Retina (tissue), 1 donor: ENCODE measurements at places on chromosomes 5 and 9.

DNA sequence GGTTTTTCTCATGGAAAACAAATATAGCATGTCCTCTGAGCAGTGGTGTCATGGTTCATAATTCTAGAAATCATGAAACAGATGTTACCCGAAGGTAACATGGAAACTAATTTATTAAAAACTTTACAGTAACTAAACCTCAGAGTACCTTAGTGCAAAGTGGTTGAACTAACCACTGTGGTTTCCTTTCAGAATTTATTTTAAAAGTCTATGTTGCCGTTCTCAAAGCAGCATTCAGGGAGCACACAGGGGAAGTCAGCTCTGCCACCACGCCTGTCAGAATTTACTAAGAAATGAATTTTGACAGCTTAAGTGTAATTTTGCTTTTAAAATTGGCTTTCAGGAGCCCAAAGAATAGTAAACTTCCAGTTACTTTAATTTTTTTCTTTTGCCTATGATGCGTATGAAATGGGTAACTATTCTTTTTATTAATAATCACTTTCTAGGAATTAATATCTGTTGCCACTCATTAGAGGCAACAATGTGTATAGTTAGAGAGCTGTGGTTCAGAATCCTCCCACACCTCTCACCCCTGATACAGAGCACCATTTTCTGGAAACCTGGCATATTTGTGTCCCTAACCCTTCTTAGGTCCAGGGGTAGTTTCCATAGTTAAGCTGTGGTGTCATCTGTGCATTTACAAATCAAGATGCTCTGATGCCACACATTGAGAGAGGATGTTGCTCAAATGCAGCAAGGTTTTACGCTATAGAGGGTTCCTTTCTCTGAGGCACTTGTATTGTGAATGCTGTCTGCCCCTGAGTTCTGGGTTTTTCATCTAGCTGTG lies 202.6 kb downstream of the ZSWIM6 start:
- DNase-seq = peak; percentile 15

- no peak for DNase-seq
Observed at GRCh38 chr9:70111641-70112236, 68.1 kb downstream of the MAMDC2 start.

GRCh38 chr9:126371007-126371870 lies 44.6 kb downstream of the MVB12B start:
- DNase-seq = no peak

DNA sequence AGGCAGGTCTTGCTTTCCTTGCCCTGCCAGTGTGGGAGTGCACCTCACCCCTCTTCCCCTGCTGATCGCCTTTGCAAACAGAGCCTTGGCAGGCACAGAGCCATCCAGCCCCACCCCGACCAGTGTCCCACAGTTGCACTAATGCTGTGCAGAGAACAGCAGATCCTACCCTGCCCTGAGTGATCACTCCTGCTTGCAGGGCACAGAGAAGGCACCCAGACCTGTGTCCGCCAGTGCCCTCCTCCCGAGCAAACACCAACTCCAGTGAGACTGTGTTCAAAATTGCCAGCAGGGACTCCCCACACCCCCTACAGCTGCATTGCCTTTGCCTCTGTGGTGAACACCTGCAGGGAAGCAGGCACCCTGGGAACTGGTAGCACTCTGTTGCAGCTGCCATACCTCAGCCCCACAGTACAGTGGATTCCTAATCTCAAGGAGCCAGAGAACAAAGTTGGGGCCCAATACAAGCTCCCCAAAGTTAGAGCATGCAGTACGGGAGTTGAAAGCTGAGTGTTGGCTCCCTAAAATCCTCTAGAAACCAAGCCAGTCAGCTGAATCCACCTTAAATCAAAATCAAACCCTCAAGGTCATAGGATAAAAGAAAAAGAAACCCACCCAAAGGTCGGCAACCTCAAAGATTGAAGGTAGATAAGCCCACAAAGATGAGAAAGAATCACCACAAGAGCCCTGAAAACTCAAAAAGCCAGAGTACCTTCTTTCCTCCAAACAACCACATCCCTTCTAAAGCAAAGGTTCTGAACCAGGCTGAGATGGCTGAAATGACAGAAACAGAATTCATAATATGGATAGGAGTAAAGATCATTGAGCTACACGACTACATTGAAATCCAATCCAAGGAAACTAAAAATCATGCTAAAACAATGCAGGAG lies 92.9 kb upstream of the PIK3R1 start:
- DNase-seq = no peak

DNA sequence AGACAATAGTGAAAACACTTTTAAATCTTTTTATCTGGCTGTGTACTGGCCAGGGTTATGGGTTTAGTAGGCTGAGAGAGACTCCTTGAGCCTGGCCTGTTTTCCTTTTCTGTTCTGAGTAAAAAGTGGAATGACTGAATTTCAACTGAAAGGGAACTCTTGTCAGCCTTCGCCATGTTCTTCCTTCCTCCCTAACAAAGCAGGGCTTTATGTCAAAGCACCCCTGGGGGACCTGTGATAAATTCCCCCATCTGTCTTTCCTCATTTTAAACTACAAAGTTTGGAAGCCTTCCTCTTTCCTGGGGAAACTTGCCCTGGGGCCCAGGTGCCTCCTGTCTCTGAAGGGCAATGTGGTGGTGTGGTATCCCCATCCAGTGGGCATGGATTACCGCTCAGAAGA lies 29.7 kb downstream of the LARP1 start:
- DNase-seq = no peak

- no peak for DNase-seq
Observed at GRCh38 chr9:17824191-17824590, 245.3 kb downstream of the SH3GL2 start.

- DNase-seq = peak; percentile 76
Observed at GRCh38 chr5:154179846-154180710, 10.5 kb upstream of the GALNT10 start.

DNA sequence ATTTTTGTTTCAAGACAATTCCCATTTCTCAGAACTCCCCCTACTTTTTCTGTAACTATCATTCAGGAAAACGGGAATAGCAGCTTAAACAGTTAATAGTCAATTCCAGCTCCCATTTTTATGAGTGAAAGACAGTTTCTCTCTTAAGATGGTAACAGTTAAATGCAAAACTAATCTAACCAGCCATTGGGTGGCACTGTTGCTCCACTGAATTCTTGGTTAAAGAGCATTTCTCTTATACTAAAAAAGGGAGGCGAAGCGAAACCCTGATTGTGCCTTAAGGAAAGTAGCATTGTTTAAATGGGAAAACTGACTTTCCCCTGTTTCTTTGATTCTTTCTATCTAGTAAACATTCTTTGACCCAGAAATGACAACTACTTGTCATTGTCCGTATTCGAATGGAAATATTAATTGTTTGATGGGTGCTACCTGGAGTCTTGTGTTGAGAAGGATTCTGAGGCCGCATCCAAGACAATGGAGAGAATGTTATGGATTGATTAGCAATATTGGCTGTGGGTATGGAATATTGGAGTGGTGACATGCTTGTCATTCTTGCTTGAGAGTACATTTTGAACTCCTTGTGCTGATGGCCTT lies 507.8 kb downstream of the MAT2B start:
- DNase-seq = peak; percentile 72

DNA sequence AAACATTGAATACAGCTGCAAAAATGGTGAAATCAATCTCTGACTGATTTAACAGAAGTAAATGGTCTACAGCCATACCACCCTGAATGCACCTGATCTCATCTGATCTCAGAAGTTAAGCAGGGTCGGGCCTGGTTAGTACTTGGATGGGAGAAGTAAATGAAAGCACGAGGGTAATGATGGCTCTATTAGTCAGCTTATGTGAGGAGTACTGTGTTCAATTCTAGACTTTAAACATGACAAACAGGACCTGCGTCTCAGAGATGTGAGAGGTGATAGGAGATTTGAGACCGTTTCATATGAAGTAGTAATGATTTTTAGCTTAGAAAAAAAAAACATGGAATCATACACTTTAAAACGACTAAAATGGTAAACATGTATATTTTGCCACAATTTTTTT lies 77.1 kb upstream of the SUSD1 start:
- DNase-seq = no peak

DNA sequence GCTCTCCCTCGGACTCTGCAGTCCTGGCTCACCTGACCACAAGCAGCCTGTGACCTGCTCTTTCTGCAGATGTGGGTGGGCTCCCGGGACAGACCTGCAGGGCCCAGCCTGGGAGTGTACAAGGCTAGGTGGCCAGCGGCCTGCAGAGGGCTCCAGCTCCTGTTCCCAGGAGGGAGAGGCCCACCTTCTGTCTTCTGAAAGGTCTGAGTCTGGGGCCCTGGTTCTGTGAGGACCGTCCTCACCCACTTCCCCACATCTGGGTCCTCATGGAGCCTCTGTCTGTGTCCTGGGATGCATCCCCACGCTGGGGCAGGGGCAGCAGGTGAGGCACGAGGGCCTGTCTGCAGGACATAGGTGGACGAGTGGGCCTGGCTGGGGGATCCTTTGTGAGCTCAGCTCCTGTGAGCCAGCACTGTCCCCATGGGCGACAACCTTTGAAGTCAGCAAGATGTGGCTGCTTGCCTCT lies 43.7 kb downstream of the PHF2 start:
- DNase-seq = no peak

- DNase-seq = peak; percentile 89
Observed at GRCh38 chr9:128412120-128412790, 8.4 kb upstream of the CERCAM start.

GRCh38 chr5:142353071-142353472 lies 28.3 kb upstream of the SPRY4 start:
- peak; percentile 54 for DNase-seq

GRCh38 chr5:77176429-77176828 lies 34.1 kb upstream of the PDE8B start:
- no peak for DNase-seq

DNA sequence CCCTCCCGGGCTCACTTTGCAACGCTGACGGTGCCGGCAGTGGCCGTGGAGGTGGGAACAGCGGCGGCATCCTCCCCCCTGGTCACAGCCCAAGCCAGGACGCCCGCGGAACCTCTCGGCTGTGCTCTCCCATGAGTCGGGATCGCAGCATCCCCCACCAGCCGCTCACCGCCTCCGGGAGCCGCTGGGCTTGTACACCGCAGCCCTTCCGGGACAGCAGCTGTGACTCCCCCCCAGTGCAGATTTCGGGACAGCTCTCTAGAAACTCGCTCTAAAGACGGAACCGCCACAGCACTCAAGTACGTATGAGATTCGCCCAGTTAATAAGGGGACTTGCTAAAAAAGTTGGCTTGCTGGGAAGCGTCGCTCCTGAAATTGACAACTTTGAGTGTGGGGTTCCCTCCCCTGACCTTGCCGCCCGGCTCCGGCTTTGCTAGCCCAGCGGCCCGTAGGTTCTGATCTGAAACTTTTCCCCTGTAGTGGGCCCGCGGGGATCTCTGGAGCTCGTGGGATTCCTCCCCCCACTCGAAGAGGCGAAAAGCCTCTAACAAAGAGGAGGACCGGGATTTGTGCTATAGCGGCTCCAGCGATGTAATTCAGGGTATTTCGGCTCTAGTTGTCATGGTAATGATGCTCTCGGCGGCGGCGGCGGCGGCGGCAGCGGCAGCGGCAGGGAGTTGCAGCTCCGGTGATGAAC lies 572 bp downstream of the NR4A3 start:
- DNase-seq = peak; percentile 90

DNA sequence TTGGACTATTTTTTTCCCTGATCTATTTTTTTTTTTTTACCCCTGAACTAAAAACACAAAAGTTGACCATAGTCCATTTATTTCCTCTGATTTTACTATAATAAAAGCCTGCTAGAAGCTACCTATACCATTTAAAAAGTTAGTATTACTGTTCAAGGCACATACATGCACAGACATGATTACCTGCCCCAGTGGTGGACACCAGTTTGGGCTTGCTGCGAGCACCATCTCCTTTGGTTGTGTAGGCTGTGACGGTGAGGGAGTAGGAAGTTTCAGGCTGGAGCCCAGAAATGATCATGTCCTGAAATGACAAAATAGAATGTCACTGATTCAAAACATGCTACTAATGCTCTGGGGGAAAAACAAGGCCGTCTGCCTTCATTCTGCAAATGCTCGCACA lies 693.1 kb upstream of the DMAC1 start:
- no peak for DNase-seq

GRCh38 chr5:142420561-142421227 lies 95.9 kb upstream of the SPRY4 start:
- DNase-seq = no peak

- no peak for DNase-seq
Observed at GRCh38 chr5:59548807-59549357, 344.6 kb downstream of the PDE4D start.

- no peak for DNase-seq
Observed at GRCh38 chr9:131385296-131385695, 8.6 kb upstream of the PRRC2B start.

DNA sequence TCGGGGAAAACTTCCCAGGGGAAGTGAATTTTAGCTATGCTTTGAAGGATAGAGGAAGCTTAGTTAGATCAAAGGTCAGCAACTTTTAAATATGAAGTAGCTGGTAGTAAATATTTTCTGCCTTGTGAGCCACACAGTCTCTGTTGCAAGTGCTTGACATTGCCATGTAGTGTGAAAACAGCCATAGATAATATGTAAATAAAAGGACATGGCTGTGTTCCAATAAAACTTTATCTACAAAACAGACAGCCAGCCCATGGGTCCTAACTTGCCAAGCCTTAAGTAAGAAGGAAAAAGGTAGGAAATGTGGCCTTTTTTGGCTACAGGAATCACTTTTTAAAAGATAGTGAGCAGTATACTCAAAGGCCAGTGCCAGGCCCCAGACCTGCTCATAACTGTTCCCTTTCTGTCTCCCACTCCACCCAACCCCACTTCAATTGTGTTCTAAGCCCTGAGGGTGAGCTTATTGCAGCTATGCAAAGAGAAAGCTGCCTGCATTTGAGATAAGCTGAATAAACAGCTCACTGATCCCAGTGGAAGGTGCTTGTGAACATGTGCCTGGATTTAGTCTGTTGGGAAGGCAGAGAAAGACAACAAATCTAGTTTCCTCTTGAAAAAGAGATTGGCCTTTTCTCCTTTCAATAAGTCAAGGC lies 113.0 kb upstream of the TRIM32 start:
- DNase-seq = no peak

DNA sequence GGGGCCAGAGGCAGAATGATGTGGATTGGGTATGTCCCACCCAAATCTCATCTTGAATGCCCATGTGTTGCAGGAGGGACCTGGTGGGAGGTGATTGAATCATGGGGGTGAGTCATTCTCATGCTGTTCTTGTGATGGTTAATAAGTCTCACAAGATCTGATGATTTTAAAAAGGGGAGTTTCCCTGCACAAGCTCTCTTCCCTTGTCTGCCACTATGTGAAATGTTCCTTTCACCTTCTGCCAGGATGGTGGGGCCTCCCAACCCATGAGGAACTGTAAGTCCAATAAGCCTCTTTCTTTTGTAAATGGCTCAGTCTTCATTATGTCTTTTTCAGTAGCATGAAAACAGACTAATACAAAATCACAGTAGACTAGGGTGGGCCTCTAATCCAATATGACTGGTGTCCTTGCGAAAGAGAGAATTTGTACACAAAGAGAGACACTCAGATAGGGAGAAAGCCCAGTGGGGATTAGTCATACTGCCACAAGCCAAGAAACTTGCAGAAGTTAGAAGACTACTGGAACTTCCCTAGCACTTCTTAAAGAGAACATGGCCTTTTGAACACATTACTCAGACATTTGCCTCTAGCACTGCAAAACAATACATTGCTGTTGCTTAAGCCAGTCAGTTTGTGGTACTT lies 68.4 kb downstream of the ANXA1 start:
- no peak for DNase-seq
